Uterine smooth muscle cell (primary cell): ENCODE measurements at places on chromosomes 12 and 14. TPM values are rescaled to one million over a fixed set of nuclear protein-coding genes. Genes with fewer than 3 reads are reported as not detected.

SIRT4 gene
- 0.66 and 2.4 TPM in 2 replicates for total RNA-seq

CYP46A1 gene
- 0.11 and 0.37 TPM in 2 replicates for total RNA-seq

HPD gene
- 0.12 TPM in 1 of 2 replicates, not detected in the other for total RNA-seq

STYK1 gene
- total RNA-seq: 0.25 and 0.66 TPM in 2 replicates

ADAMTS20 gene
- total RNA-seq: not detected in 2 replicates

ETNK1 gene
- 31.3 and 34.5 TPM in 2 replicates for total RNA-seq

BDKRB1 gene
- 8.2 and 19.8 TPM in 2 replicates for total RNA-seq

DHRS4 gene
- 31.2 and 47.7 TPM in 2 replicates for total RNA-seq

EXOC3L4 gene
- 0.50 TPM in 1 of 2 replicates, not detected in the other for total RNA-seq

NKX2-1 gene
- total RNA-seq: not detected in 2 replicates

PLBD1 gene
- 1.4 and 1.5 TPM in 2 replicates for total RNA-seq

CLEC2A gene
- not detected in 2 replicates for total RNA-seq

SAMD15 gene
- total RNA-seq: 2.2 and 3.0 TPM in 2 replicates

TMEM229B gene
- total RNA-seq: 0.33 and 0.62 TPM in 2 replicates

KRT81 gene
- total RNA-seq: under 0.01 TPM in 1 of 2 replicates, not detected in the other

CCDC196 gene
- total RNA-seq: not detected in 2 replicates

PHC1 gene
- total RNA-seq: 12.6 and 13.1 TPM in 2 replicates

TOMM20L gene
- total RNA-seq: not detected in 2 replicates

PRKAB1 gene
- total RNA-seq: 14.5 and 16.0 TPM in 2 replicates

RPS6KL1 gene
- total RNA-seq: 1.1 and 1.7 TPM in 2 replicates

NOXRED1 gene
- 0.22 and 0.25 TPM in 2 replicates for total RNA-seq

ISM2 gene
- under 0.01 and 0.11 TPM in 2 replicates for total RNA-seq

RPL10L gene
- not detected in 2 replicates for total RNA-seq

TC2N gene
- total RNA-seq: 0.77 and 1.4 TPM in 2 replicates

C3AR1 gene
- total RNA-seq: 0.11 and 0.12 TPM in 2 replicates

KSR2 gene
- total RNA-seq: under 0.01 TPM in 1 of 2 replicates, not detected in the other

TIGAR gene
- 5.5 and 10.4 TPM in 2 replicates for total RNA-seq

C1S gene
- 72.8 and 248 TPM in 2 replicates for total RNA-seq

UNC119B gene
- total RNA-seq: 32.2 and 37.5 TPM in 2 replicates
